SHP77 (cell line): ENCODE measurements at places on chromosomes 1 and 21.
A peak's percentile ranks its signal among the peaks of the same experiment; 100 is the strongest.

DNA sequence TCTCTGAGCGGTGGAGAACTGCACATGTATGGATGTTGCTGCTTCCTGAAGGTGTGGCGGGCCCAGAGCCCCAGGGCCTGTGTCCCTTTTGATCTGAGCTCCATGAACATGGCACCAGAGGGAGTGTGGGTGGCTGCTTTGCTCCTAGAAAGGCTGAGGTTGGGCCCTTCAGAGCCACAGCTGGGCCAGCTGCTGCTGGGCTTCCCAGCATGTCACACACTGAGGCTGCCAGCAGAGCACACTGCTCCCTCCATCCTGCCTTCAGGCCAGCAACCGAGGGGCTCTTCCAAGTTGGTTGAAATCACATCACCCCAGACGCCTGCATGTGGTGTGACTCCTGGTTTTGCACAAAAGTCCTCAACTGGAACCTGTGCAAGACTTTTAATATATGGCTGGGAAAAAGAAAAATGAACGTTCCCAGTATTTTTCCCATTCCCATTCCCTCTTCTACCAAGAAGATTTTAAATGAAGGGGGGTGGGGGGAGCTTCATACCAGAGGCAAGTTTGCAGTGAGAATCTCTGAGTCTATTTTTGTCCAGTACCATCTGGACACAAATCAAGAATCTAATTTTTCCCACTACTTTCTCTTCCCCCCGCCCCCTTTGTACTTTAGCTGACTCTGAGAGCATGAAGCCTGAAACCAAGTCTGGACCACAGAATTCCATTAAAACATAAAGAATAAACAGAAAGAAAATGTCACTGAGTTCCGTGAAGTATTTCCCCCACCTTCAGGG is 26.2 kb upstream of the NGF start:
- DNase-seq, result no peak

- DNase-seq, result no peak
These were observed 5.2 kb upstream of the FTCD start for GRCh38 chr21:46160657-46160906.

GRCh38 chr1:183417772-183418491 is at the start of gene NMNAT2:
TSS of gene NMNAT2 (minus strand) at chr1:183418380. CDS start at chr1:183418267, 113 bp downstream.
- DNase-seq, result no peak

DNA sequence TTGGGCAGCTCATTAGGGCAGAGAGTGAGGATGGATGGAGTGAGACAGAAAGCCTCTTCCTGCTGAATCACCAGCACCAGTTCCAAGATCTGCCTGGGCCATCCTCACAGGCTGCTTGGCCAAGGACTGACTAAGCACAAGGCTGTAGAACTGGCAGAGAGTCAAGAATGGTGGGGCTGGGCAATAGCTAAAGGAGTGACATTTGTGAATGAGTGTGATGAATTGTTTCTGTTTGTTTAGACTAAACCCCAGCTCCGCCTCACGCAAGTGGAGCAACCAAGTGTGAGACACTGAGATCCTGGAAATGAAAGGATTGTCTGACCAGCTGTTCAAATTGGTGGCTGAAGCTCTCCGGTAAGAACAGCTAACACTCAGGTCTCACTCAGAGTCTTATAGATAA is 38.6 kb downstream of the BRINP2 start:
- DNase-seq, result peak; percentile 95

- DNase-seq, result no peak
These were observed 304 bp downstream of the PLPPR5 start for GRCh38 chr1:99004254-99004860.

DNA sequence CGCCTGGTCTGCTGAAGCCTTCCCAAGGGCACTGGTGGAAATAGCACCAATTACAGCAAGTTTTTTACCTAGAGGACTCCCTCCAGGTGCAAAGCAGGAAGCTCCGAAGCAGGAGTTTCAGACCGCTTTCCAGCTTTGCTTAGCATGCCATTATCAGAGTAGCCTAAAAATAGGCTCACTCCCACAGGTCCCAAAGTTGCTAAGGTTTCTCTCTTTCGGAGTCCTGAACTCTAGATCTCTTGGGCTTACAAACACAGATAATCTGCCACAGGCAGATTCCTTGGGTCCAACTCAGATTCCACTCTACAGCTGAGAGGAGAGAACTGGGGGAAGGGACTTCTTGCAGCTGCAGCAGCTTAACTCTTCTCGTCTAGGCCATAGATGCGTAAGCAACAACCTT is 22.5 kb downstream of the ZMYND12 start:
- no peak for DNase-seq

DNA sequence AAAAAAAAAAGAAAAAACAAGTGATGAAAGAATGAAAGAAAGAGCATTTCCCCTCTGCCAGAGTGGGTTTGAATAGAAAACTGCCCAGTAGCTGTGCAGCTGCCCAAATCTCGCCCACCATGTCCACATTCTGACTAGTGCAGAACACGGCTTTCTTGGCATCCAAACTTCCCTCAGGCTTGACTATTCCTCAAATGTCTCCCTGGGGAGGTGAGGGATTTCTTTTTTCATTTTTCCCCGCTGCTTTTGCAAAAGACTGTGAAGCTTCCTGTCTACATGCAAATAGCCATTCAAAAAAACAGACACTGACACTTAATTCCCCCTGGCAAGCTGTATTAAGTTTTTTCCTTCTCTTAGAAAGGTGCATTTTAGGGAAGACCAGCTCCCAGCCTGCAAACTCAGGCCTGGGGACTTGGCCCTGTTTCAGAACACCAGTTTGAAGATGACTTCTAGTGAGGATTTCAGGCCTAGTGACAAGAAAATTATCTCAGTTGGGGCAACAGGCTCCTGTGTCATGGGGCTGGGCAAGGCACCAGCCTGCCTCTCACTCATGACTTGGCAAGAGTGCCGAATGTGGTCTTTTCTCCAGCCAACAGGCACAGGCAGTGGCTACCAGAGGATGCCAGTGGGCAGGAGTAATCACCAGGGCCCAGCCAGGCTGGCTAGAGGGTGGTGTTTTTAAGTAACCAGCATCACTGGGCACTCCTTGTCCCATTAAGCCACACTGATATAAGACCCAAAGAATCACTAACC is 178.1 kb upstream of the NFIA start:
- DNase-seq, result no peak

- DNase-seq, result no peak
These were observed 42.8 kb downstream of the C8A start for GRCh38 chr1:56897150-56898004.

- DNase-seq, result no peak
These were observed 8.2 kb downstream of the SYTL1 start for GRCh38 chr1:27349784-27350662.
